ENCODE measurements at places on chromosomes 6 and 20.

- DNase-seq = no peak
Observed at GRCh38 chr6:169902604-169903003, 151.2 kb downstream of the ERMARD start.

- peak; percentile 16 for DNase-seq
Observed at GRCh38 chr6:169573883-169574282, 127.9 kb downstream of the WDR27 start.

GRCh38 chr6:80215063-80215462 lies 108.6 kb downstream of the BCKDHB start:
- no peak for DNase-seq

GRCh38 chr20:14634665-14635064 lies 297.3 kb upstream of the FLRT3 start:
- DNase-seq = no peak

- DNase-seq = peak; percentile 51
Observed at GRCh38 chr6:5979650-5980420, 26.9 kb downstream of the NRN1 start.

DNA sequence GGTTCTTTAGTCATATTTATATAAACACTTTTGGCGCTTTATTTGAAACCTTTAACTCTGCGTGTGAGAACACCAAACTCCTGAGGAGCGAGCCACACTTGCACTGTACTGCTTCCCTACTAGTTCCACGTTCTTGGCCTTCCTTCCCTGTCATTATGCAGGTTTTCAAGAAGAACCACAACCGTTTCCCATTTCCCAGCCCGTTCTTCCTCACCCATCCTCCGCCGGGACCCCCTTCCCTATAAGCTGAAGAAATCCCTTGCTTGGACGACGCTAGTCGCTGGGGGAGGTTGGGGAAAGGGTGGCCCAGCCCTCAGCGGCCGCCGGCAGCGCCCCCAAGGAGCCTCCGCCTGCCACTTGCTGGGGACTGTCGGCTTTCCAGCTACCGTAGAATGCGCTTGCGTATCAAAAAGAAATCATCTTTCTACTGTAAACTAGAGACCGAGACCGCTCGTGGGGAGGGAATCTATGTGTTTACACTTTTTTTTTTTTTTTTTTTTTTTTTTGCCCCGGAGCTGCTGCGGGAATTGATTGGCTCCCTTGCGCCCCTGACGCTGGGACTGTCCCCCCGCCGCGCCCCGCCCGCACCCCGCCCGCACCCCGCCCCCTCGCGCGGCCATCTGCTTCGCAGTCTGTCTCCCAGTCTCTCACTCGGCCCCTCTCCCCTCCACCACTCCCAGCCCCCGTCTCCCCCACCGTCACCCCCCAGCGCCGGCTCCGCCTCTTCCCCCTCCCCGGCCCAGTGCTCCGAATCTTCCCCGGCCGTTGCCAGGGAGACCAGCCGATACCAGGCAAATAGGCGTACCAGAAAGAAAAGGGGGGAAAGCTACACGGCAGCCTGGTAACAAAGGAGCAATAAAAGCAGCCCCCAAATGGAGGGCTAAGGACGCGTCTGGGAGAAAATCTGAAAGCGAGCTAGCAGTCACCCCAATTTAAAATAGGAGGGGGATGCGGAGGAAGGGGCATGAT lies 2.3 kb upstream of the MARCKS start:
- DNase-seq = peak; percentile 95

DNA sequence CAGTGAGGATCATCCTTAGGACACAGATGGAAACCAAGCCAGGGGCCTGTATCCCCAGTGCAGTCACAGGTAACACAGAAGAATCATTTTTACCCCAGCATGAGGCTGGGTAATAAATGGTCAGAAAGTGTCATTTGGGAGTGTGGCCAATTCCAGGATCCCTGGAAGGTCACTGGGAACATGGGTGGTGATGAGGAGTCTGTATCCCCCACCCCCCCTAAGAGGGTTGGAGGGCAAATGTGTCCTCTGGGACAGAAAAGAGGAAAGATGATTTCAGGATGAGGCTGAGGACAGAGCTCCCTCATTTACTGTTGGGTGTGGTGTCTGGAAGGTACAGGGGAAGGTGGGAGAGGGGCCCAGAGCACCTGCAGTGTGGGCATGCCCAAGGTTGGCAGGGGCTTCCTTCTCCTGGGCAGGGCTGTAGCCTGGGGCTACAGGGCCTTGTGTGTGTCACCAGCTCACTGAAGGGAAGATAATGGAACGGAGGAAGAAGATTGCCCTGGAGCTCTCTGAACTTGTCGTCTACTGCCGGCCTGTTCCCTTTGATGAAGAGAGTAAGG lies 34.5 kb downstream of the PLCG1 start:
- no peak for DNase-seq

Data from fibroblast of skin of right biceps (primary cell).